CD4-positive, alpha-beta memory T cell (primary cell): ENCODE measurements at places on chromosomes 7 and 10.

DNA sequence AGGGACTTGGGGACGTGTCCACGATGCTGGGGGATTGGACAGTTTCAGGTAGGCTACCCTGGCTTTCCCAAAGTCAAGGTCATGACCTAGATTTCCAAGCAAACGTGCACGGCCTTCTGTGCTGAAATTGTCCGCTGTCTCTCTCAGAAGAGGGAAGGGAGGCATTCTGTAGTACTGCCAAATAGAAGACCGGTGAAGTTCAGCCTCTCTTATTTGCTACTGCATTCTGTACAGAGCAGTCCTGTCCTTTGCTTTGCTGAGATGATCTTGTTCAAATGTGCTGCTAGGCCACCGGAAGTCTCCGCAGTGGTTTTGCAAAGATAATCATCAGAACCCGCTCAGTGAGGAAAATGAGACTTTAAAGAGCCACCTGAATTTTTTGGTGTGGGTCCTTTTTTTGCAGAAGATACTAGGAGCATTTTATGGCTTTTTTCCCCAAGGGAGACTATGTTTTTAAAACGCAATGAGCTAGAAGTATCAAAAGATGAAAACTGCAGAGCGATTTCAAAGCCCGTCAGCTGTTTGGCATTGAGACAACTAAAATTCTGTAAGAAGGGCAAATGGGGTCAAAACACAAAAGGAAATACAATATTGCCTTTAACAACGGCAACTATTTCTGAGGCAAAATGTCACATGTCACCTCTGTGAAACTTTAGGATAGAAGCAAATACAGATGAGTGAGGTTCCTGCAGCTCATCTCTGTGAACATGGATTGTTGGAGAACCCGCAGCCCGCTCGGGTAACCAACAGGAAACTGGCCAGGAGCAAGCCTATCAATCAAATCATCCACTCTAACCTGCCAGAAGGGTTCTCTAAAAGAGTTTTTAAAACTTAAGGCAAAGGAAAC, 1.3 kb upstream of the NMT2 start:
- peak; percentile 84 for DNase-seq

- DNase-seq, result no peak
Observed at GRCh38 chr7:101120315-101120714, 6.6 kb upstream of the SERPINE1 start.

DNA sequence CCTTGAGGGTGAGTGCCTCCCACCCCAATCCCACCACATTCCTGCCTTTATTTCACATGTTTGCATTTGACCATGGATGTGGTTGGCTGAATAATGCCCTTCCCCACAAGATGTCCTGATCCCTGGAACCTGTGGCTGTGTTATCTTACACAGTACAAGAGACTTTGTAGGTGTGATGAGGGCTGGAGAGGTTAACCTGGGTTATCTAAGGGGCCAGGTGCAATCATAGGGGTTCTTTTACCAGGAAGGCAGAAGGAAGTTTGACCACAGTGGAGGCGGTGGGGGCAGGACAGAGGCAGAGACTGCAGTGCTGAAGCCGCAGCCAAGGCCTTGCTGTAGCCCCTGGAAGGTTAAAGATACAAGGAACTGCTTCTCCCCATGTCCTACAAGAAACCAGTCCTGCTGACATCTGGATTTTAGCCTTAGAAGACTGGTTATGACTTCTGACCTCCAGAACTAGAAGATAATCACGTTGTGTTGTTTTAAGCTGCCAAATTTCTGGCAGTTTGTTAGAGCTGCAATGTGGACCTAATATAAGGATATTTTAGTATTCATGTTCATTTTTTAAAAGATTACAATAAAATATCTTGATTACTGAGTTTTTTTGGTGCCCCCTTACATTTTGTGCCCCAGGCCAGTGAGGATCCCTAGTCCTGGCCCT, 136.6 kb downstream of the ARHGAP22 start:
- DNase-seq, result no peak

GRCh38 chr7:1712907-1713501, 42.9 kb downstream of the ELFN1 start:
- no peak for DNase-seq

DNA sequence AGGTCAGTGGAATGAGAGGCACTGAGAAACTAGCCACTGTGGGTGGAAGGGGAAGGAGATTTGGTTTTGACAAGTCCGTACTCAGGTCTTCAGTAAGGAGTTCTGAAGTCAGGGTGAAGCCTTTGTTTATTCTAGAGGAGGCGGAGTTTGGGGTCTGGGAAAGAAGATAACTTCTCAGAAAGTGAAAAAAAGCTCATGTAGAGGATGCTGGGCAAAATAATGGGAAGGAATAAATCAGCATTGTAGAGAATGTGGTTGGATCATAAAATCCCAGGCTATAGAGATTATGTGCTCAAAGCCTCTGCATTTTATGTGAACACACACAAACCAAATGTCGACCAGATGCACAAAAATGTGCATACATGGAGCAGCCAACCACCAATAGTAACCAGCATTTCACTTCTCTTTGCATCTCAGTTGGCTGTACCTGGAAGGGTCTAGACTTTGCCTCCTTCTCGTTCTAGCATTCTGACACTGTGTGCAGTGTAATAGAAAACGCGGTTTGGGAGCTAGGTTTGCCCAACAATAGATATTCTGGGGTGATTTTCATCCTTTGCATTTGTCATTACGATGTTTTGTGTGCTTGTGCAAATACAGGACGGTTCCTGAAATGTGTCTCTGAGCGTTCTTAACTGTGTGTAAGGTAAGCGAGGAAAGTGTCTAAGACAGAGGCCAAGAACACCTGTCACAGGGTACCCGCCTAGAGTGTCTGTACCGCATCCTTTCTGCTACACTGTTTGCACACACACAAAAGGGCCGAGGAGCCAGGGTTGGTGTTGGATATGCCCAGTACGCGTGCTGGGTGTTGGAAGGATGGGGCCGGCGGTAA, 603 bp upstream of the HECW1 start:
- no peak for DNase-seq

DNA sequence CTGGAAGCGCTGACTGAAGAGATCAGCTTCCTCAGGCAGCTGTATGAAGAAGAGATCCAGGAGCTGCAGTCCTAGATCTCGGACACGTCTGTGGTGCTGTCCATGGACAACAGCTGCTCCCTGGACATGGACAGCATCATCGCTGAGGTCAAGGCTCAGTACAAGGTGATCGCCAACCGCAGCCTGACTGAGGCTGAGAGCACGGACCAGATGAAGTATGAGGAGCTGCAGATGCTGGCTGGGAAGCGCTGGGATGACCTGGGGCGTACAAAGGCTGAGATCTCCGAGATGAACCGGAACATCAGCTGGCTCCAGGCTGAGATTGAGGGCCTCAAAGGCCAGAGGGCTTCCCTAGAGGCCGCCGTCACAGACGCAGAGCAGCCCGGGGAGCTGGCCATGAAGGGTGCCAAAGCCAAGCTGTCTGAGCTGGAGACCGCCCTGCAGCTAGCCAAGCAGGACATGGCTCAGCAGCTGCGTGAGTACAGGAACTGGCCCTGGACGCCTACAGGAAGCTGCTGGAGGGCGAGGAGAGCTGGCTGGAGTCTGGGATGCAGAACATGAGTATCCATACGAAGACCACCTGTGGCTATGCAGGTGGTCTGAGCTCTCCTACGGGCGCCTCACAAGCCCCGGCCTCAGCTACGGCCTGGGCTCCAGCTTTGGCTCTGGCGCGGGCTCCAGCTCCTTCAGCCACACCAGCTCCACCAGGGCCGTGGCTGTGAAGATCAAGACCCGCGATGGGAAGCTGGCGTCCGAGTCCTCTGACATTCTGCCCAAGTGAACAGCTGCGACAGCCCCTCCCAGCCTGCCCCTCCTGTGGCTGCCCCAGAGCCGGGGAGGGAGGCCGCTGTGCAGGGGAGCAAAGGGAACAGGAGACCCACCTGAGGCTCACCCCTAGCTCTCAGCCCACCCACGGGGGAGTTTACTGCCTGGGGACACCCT, 24.9 kb upstream of the AMPH start:
- no peak for DNase-seq

DNA sequence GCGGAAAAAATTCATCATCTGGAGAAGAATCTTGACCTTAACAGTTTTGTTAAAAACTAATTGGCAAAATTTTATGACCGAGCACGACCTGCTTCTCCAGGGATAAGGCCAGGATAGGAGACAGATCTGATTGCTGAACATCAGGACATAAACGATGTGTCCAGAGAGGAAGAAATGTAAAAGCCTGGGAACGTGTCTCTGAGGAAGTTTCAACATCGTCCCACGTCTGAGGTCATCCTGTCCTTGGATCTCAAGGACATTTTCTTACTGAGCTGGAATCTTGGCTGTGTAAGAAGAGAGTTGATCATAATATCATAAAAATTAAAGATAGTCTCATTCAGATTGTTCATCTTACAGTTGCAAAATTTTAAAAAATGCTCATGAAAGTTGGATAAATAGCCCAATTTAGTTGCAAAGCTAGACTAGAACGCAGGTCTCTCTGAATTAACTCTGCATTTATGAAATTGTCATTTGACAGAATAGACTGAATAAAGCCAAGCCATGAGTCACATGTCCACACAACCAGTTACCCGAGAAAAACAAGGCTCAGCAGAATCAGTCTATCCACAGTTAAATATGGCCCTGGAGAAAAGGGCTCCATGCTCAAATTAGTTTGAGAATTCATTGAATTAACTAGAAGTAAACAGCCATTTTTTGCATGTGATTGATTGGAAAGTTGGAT, 120.0 kb upstream of the EGFR start:
- no peak for DNase-seq

DNA sequence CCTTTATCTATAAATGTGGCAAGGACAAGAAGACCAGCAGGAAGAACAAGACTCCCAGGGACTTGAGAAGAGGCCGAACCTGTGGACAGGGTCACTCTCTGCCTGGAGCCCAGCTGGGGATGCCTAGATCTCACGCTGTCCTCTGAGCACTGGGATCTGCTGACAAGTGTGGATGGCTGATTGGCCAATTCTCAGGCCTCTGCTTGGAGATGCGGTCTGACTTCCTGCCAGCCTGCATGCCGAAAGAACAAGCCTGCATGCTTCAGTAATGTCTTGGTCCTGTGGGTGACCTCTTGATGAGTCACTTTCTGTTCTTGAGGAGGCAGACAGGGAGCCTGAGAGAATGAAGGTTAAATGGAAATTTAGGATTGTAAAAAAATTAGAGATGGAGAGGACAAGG, 84.7 kb downstream of the TMEM178B start:
- DNase-seq, result no peak

DNA sequence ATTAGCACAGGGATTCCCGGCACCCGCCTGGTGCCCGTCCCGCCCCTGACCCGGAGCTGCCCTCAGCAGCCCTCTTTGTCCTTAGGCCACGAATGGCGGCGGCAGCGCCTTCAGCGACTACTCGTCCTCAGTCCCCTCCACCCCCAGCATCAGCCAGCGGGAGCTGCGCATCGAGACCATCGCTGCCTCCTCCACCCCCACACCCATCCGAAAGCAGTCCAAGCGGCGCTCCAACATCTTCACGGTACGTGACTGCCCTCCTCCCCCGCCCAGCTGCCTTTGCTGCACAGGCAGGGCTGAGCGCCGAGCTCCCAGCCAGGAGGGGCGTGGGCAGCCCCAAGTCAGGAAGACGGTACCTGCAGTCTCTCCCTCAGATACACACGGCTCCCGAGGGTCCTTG, 33.6 kb downstream of the AGAP3 start:
- no peak for DNase-seq

- DNase-seq, result no peak
Observed at GRCh38 chr10:66572700-66573099, 353.1 kb upstream of the LRRTM3 start.

GRCh38 chr10:16280595-16280994, 156.2 kb upstream of the PTER start:
- no peak for DNase-seq

GRCh38 chr7:127665922-127666321, 13.9 kb downstream of the SND1 start:
- DNase-seq, result no peak

GRCh38 chr7:47531584-47532492, 50.1 kb downstream of the TNS3 start:
- DNase-seq, result no peak

DNA sequence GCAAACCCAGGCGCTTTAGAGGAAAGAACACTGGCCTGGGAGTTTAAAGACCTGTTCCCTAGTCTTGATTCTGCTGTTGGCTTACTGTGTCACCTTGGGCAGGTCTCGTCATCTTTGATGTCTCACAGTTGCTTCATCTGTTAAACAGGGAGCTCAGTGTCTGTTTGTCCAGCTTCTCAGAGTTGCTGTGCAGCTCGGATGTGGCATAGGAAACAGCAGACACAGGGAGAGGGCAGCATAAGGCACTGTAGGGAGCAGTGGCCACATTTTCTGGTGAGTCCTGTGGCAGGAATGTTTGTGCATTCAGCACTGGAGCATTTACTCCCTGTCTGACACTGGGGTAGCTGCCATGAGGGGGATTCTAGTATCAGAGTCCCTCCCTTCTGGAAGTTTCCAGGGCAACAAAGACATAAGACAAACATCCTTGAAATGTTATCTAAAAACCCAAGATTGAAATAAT, 2.0 kb downstream of the REPIN1 start:
- no peak for DNase-seq
